ENCODE measurements at places on chromosomes 4 and X. TPM values are rescaled to one million over a fixed set of nuclear protein-coding genes. Genes with fewer than 3 reads are reported as not detected.

CSN1S1 gene
- total RNA-seq: not detected

TXK gene
- not detected for total RNA-seq

GRCh38 chr4:89514811-89515210, 207.2 kb upstream of the GPRIN3 start:
- DNase-seq: no peak

DNA sequence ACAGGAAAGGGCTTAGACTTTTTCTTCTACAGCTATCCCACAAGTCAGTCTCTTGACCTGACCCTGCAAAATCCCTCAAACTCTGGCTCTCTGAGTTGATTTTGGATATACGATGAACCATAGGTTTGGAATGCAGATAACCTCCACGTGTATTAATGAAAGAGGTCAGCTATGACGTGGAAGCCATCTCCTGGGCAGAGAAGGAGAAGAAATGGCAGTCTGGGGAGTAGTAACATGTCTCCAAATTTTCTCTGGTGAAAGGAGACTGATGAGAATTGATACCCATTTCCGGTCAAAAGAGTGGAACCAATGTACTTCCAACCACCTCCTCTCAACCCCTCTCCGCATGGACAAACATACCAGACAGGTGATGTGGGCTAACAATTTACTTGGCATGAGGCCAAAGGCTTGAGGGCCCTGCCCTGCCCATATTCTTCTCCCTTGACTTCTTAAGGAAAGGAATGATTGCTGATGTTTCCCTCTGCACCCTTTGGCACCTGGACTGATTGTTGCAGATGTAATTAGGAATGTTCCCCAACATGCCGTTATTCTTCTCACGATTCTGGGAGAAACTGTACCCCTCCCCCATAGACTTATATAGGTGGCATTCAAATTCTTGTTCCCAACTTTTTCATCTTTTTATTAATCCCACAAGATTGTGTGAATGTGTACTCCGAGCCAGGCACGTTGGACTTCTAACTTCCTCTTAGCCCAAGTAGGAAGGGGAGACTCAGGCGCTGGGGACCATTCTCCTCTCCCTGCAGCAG, 580 bp upstream of the PLS3 start:
- peak; percentile 33 for DNase-seq

- no peak for DNase-seq
These were observed 221.7 kb downstream of the BCOR start for GRCh38 chrX:39875834-39876628.

- no peak for DNase-seq
These were observed 8.7 kb downstream of the WDFY3 start for GRCh38 chr4:84957514-84958420.

- no peak for DNase-seq
These were observed 21.2 kb upstream of the ANTXR2 start for GRCh38 chr4:80094191-80094590.

- DNase-seq: no peak
These were observed 18.9 kb upstream of the USP9X start for GRCh38 chrX:41066391-41066790.

- no peak for DNase-seq
These were observed 52.1 kb upstream of the CDKN2AIP start for GRCh38 chr4:183392377-183392776.

GRCh38 chr4:11602606-11603340, 174.1 kb upstream of the HS3ST1 start:
- no peak for DNase-seq

GRCh38 chr4:182560358-182560757, 317.2 kb downstream of the TENM3 start:
- DNase-seq: peak; percentile 58

GRCh38 chr4:4667622-4668081, 125.8 kb upstream of the STX18 start:
- DNase-seq: no peak

DNA sequence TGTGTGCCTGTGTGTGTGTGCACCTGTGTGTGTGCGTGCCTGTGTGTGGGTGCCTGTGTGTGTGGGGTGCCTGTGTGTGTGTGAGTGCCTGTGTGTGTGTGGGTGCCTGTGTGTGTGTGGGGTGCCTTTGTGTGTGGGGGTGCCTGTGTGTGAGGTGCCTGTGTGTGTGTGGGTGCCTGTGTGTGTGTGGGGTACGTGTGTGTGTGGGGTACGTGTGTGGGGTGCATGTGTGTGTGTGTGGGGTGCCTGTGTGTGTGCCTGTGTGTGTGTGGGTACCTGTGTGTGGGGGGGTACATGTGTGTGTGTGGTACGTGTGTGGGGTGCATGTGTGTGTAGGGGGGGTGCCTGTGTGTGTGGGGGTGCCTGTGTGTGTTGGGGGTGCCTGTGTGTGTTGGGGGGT, 73.4 kb upstream of the HGFAC start:
- no peak for DNase-seq

MAGIX gene
- 1.8 TPM for total RNA-seq

All from A172 (cell line).